ENCODE measurements at places on chromosomes 2 and 18.

- DNase-seq = no peak
Measured at GRCh38 chr2:105732955-105733607, 11.6 kb upstream of the NCK2 start.

DNA sequence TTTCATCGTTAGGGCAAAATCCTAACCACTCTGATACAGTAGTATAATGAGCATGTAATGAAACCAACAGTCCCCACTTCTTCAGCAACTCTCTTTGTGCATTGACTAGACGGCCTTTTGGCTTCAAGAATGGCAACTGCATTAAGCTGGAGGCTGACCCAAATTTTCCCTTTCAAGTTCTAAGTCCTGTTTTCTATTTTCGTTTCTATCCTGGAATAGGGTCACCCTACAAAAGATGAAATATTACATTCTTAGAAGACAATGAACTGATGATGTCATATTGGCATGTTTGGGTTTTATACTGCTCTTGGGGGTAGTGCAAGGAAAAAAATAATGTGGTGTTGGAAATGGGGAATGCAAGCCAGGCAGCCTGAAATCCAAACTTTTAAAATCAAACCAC, 254.4 kb downstream of the ETAA1 start:
- no peak for DNase-seq

GRCh38 chr18:48098538-48098937, 168.1 kb upstream of the SMAD2 start:
- DNase-seq = no peak

DNA sequence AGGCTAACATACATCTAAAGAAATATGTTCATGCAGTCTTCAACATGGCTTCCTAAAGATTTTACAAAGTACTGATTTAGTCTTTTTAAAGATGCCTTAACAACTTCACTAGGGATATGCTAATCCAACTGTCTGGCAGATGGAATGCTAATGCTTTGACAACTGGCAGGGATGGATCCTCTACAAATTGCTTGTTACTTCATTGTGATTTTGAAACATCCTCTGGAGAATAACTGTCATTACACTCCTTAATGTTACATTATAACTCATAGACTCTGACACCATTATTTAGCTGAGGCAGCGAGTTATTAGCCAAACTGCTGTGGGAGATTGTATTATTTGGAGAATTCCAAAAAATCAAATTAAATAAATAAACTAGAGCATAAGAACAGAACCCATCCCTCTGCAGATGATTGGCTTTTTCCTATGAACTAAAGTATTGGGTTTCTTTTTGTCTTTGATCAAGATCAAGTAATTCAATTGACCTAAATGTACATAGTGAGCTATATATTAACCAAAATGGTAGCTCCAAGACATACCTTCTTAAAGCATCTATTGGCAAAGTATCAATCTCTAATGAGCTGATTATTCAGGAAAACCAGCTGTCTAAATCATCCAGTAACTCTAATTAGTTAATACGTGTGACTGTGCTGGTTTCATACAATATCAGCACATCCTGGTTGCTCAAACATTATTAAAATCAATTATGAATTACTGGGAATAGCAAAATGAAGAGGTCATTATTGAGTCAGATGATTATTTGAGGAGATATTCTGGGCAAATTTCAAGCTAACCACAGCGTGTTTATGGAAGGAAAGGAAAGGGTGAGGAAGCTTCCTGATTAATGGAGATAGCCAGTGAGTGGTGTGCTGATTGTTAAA, 321.3 kb upstream of the TFPI start:
- DNase-seq = no peak

- DNase-seq = peak; percentile 44
Measured at GRCh38 chr2:240556553-240557100, 1.2 kb downstream of the ANKMY1 start.

GRCh38 chr2:54720563-54720962, 2.9 kb upstream of the EML6 start:
- no peak for DNase-seq

DNA sequence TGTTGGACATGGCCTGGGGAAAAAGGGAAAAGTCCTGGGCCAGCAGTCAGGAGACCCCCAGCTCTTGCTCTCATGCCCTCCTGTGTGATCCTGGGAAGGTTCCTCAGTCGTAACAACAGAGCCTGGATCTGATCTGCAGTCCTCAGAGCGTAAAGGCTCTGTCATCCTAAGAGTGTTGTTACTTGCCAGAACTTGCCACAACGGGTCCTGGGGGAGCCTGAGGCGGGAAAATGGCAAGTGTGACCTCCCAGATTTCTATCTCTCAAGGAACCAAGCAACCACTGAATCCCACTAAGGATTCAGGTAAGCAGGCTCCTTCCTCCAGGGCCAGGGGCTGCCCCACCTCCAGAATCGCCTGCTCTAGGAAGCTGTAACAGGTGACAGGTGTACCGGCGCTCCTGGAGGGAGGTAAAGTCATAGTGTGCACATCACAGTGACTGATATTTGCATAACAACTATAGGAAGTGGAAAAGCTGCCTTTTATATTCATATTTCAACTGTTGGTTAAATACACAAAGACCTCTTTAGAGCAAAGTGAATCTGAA, 18.4 kb downstream of the HS1BP3 start:
- DNase-seq = no peak

DNA sequence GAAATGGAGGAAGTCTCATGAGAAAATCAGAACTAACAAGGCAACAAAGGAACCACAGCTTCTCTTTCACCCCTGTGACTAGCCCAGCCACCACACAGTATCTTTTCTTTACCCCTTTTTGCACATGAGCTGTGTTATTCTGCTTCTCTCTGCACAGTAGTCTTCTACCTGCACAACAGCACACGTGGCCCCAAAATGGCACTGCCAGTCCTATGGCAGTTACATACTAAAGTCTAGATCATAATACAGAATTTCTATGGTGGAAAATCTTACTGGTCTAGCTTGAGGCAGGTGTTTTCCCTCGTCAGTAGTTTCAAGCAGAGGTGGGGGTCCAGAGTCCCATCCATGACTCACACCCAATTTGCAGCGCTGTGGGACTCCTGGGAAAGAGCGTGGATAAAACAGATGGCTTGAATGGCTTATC, 177.7 kb downstream of the DIS3L2 start:
- no peak for DNase-seq

- DNase-seq = peak; percentile 94
Measured at GRCh38 chr2:113138428-113139322, 11.3 kb downstream of the IL1RN start.

- DNase-seq = no peak
Measured at GRCh38 chr2:62320657-62321357, 124.9 kb downstream of the B3GNT2 start.

DNA sequence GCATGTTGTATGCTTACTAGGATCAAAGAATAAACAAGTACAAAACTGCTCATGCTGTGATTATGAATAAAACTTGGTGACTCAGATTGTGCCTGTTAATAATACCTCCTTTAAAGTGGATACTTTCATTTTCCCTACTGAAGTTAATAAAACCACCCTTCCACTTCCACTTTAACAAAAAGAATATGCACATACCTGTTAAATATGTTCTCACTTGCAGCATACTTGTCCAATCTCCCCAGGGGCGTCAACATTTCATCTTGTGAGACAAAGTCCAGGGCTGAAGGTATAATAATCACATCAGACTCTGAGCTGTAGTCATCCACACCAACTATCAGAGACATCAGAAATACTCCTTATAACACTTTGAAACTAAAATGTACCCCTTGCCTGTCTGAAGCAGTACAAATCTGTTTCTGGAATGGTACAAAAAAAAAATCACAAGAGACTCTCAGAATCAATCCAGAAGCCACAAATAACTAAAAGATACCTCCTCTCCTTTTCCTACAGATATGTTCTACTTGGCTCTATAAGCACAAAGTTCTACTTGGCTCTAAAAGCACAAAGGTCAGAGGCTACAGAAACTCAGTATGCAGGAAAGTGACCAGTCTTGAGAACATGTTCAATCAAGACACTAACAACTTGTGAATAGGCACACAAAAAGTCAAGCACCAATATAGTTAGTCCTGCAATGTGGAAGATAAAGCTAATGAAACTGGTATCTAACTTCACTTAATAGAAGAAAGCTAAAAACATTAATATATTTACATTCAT, 19.3 kb downstream of the PPP4R1 start:
- no peak for DNase-seq

DNA sequence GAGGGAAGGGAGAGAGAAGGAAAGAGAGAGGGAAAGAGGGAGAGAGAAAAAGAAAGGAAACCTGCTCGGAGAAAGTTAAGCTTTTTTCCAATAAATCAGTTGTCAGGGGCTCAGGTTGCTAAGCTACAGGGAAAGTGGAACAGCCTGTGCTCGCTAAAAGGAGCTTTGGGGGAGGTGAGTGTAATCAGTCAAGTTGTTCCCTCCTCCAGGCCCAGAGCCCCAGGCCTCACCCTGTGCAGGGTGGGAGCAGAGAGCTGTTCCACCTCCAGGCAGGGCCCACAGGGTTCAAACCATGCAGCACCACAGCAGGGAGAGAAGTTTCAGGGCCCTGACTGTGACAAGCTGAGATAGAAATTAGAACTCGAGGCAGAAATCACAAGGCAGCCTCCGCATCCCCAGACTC, 56.4 kb upstream of the PPP1CB start:
- no peak for DNase-seq

- no peak for DNase-seq
Measured at GRCh38 chr2:132747046-132747445, 77.0 kb upstream of the LYPD1 start.

DNA sequence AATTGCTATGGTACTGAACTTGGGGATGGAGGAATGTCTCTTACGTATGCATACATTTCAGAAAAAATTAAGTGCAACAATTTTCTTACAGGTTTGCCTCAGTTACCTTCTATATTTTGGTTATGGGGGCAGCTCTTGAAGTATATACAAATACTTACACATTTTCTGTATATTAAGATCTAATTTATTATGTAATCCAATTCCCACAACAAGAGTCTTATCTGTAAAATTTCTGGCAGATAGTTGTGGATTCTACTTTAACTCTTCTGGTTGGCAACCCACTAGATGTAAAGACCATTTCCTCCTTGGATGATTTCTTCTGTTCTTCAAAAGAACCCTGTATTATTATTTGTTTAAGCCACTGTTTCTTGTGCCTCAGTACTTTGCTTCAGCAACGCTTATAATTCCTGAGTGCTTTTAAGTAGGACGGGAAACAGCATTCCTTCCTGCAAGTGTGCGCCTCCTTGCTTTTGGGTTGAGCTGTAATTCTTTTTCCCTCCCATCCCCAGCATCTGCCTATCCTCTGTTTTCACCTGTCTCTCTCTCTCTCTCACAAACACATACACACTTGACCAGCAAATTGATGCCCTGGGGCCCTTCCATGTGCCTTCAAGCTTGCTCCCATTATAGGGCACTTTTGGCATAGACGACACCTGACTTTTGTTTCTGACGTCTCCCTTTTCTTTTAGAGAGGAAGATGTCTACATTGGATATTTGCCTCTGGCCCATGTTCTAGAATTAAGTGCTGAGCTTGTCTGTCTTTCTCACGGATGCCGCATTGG, 61.4 kb downstream of the ACSL3 start:
- no peak for DNase-seq

DNA sequence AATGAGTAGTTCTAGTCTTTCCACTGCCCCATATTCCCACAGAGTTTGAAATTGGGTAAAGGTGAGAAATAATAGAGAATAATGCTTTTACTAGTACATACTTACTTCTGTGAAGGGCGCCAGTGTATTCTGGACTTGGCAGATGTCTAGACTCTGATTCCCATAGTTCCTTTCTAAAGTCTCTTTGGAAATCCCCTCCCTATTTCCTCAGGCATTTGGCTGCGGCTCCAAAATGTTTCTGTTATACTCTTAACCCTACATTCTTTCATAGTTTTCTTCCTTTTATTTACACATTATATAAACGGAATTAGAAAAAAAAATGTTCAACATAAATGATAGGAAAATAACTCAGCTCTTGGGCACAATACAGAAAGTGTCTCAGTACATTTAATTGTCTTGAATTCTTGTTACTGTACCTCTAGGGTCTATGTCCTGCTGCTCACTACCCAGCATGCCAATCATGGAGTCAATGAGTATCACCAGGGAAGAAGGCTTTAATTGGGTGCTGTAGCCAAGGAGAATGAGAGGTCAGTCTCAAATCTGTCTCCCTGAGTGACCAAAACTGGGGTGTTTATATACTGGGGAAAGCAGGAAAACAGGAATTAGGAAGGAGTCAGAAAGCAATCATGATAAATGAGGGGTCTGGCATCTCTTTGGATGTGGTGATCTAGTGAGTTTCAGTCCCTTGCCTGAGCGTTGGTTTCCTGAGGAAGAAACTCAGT, 147.8 kb upstream of the MMADHC start:
- no peak for DNase-seq

DNA sequence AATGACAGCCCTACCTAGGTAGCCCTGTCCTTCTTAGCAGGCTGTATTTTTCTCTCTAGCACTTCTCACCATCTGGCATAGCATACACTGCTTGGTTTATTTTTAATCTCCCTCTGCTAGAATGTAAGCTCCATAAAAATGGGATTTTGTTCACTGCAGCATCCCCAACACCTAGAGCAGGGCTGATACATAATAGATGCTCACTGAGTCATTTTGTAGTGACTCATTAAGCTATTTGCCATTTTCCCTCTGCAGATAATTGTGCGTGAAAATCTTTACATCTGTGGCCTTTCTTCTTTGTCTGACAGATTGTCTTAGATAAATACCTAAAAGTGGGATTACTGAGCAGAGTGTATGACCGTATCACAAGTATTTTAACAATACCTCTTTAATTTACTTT, 82.5 kb downstream of the CERS6 start:
- DNase-seq = peak; percentile 13

- DNase-seq = no peak
Measured at GRCh38 chr2:136135921-136136906, 18.3 kb upstream of the CXCR4 start.

DNA sequence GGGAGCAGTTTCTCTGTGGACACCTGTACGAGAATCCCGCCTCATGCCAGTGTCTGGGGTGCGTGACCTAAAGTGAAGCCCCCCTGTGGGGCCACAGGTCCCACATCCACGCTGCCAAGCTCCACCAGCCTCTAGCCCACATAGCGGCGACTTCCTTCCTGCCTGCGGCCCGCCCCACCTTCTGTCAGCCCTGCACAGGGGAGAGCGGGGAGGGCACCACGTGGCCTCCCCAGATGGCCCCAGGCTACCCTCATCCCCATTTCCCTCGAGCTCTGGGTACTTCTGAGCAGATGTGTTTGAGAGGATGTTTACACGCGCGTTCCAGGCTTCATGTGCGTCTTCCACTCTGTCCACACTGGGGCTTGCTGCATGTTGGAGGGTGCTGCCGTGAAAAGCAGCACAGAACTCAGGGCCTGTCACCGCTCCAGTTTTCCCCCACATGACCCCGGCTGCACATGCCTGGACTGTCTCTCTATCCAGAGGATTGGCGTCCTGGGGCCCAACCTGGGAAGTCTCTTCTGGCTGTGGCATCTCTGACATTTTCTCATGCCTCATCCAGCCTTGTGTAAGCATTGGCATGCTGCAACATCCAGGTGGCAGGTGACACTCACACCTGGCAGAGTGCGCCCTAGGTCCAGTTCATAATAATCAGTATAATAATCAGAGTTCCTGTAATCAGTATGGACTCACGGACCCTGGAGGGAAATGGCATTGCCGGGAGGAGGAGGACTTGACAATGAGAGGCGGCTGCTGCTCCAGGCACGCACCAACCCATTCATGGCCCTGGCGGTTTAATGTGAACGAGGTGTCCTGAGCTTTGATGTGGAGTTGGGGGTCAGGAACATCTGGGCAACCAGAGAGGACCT, 146.3 kb upstream of the TWIST2 start:
- peak; percentile 97 for DNase-seq

GRCh38 chr18:24862201-24862816, 401.9 kb downstream of the HRH4 start:
- no peak for DNase-seq
